ENCODE measurements at places on chromosomes 4 and X. TPM values are rescaled to one million over a fixed set of nuclear protein-coding genes. Genes with fewer than 3 reads are reported as not detected.

Gene ARX
- total RNA-seq = not detected

Gene KCNIP4
- not detected for total RNA-seq

Gene CCSER1
- 8.1 TPM for total RNA-seq

Gene ZNF674
- total RNA-seq = 5.2 TPM

DNA sequence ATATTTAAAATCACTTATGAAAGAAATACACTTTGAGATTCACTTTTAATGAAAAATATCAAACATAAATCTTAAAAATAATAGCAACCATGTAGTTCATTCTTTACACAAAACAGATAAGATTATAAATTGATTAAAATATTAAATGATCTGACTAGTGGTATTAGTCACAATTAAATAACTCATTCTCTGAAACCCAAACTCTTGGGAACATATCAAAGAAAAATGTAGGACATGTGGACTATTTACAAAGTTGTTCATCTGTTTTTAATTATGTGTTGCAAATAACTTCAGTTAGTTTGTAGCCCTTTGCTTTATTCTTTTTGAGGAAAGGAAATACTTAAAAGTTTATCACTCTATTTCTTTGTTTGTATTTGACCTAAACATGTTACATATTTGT lies 9.5 kb upstream of the GUCY1A1 start:
- no peak for DNase-seq
- H3K27me3 ChIP-seq = no peaks in the 10 kb centered on the region
- no peak overlapping the region for H3K27ac ChIP-seq
- no peak overlapping the region for H3K4me3 ChIP-seq
- H3K36me3 ChIP-seq = no peaks in the 10 kb centered on the region

DNA sequence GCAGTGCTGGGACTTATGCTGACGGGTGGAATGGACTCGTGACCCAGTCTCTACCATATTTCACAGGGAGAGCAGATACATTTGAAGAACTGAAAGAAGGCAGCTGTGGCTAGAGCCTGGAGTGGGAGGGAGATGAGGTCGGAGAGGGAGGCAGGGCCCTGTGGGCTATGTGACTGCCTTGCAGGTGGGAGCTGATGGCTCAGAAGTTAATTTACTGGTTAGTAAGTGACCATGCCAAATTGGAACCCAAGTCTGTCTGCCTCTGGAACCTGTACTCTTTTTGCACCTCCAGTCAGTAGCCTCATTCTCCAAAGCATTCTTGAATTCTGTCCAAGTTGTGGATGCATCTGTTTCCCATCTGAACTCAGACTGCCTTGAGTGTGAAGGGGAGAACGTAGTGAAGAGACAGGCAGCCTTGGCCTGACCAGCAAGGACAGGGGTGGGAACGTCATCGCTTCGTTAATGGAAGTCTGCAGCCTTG lies 92.3 kb downstream of the REPS2 start:
- H3K4me3 ChIP-seq = no peak overlapping the region
- H3K27ac ChIP-seq = no peak overlapping the region
- H3K4me1 ChIP-seq = no peaks in the 10 kb centered on the region
- H3K36me3 ChIP-seq = no peaks in the 10 kb centered on the region
- H3K27me3 ChIP-seq = no peaks in the 10 kb centered on the region
- no peak for DNase-seq

- H3K27ac ChIP-seq = no peak overlapping the region
- DNase-seq = no peak
- H3K4me3 ChIP-seq = no peak overlapping the region
- no peaks in the 10 kb centered on the region for H3K4me1 ChIP-seq
- H3K36me3 ChIP-seq = no peaks in the 10 kb centered on the region
Measured at GRCh38 chr4:134001057-134001456, 200.5 kb downstream of the PABPC4L start.

GRCh38 chrX:74371425-74372222 lies 49.7 kb upstream of the SLC16A2 start:
- no peak overlapping the region for H3K27ac ChIP-seq
- H3K27me3 ChIP-seq = no peaks in the 10 kb centered on the region
- no peaks in the 10 kb centered on the region for H3K4me1 ChIP-seq
- H3K36me3 ChIP-seq = no peaks in the 10 kb centered on the region

- no peaks in the 10 kb centered on the region for H3K27me3 ChIP-seq
- H3K36me3 ChIP-seq = no peaks in the 10 kb centered on the region
- H3K27ac ChIP-seq = no peak overlapping the region
- H3K4me3 ChIP-seq = no peak overlapping the region
- H3K4me1 ChIP-seq = peaks cover 6% of the 10 kb centered on the region
- no peak for DNase-seq
Measured at GRCh38 chr4:26009502-26009901, 95.5 kb downstream of the SMIM20 start.

Data from vagina (tissue), 2 donors.